ENCODE measurements at places on chromosomes 12 and 14.

GRCh38 chr12:62847709-62848108 is 87.2 kb downstream of the PPM1H start:
- DNase-seq = no peak

GRCh38 chr12:88566430-88566829 is 13.8 kb downstream of the KITLG start:
- DNase-seq = no peak

DNA sequence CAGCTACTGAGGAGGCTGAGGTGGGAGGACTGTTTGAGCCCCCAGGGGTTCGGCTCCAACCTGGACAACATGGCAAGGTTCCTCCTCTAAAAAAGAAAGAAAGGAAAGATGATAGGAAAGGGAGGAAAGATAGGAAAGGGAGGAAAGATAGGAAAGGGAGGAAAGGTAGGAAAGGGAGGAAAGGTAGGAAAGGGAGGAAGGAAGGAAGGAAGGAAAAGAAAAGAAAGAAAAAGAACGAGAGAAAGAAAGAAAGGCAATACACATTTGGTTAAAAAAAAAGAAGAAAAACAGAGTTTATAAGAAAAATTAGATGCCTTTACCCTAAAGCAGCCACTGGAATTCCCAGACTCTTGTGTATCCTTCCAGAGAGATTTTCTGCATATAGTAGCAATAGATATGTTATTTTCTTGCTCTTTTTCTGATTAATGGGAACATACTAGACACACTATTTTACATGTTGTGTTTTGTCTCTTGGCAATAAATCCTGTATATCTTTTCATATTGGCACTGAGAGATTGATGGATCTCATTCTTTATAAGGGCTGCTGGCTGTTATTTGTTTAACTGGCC is 12.2 kb downstream of the HNF1A start:
- no peak for DNase-seq

- no peak for DNase-seq
Measured at GRCh38 chr12:123801573-123802178, 39.6 kb downstream of the DNAH10 start.

DNA sequence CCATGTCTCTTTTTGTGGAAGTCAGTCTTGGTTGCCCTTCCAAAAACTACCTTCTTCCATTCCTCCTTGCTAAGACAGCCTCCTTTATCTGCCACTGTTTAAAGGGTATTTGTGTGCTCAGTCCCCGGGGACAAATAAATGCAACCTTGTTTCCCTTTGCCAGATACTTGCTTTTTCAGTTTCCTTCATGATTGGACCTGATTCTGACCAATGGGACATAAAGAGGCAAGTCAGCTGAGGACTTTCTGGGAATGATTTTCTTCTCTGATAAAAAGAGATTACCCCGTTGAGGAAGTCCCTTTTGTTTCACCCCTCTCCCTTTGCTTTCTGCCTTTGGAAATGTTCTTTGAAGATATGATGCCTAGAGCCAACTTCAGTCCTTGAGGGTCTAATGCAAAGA is 7.4 kb upstream of the TUBA1B start:
- DNase-seq = peak; percentile 36

- no peak for DNase-seq
Measured at GRCh38 chr14:105847400-105847799, 321.0 kb downstream of the TMEM121 start.

- DNase-seq = no peak
Measured at GRCh38 chr14:65361920-65362319, 50.6 kb upstream of the FUT8 start.

- DNase-seq = no peak
Measured at GRCh38 chr12:6312529-6313325, 2.2 kb downstream of the PLEKHG6 start.

GRCh38 chr12:3454780-3455179 is 36.2 kb upstream of the PRMT8 start:
- no peak for DNase-seq

DNA sequence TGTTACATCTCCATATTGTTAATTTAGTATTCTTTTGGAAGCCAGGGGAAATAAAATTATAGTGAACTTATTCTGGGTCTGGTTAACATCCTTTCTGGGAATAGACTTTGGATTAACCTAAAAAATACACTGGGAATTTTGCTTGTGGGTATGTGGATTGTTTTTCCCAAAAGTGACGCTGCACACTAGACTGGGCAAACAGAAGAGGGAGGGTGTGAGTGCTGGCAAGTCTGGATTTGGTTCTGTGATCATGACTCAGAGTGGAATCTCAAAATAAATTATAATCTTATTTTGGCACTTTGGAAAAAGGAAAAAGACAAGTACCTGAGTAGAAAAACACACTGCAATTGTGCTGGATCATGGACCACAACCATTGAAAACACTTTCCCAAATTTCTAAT is 15.2 kb upstream of the LUM start:
- DNase-seq = no peak

DNA sequence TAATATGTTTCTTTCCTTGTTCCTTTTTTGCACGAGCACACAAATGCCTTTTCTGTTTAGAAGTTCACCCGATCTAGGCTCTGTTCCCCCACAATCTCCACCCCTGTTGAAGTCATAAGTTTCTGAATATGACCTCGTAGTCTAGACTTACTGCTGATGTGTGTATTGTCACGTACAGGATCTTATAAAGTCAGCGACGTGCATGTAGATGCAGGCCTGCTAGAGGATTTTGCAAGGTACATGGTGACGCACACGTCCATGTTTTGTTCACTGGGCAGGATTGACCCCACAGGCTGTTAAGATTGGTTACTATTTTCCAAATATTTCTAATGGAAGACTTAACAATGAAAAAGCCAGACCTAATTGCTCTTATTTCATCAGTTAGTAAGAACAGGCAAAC is 46.2 kb upstream of the CCDC91 start:
- DNase-seq = no peak

- DNase-seq = no peak
Measured at GRCh38 chr14:54834081-54834480, 68.5 kb downstream of the GCH1 start.

- no peak for DNase-seq
Measured at GRCh38 chr12:53551889-53552291, 44.6 kb upstream of the NPFF start.

DNA sequence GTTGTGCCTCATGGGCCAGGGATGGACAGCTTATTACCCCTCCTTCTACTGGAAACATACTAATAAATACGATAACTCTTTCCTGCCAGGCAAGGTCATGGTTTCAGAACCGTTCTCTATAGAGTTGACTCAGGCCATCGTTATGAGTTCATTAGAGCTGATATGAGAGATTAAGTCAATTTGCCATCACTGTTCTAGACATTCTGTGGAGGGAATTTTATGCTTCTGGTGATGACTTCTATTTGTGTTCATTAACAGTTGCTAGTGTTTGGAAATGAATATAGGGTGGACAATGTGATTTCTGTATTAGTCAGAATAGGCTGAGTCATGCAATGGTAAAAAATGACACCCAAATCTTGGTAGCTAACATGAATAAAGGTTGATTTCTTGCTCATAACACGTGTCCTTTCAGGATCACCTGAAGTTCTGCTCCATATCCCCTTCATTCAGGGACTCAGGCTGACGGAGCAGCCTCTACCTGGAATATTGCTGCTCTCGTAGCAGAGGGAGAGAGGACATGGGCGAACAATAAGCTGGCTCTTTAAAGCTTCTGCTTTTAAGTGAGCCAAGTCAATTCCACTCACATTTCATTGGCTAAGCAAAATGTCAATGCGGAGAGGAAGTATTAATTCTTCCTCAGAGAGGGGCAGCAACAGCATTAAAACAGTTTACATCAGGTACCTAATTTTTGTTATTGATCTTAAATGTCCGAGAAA is 18.5 kb upstream of the TBPL2 start:
- DNase-seq = no peak

GRCh38 chr14:104393199-104393897 is 186.2 kb upstream of the C14orf180 start:
- no peak for DNase-seq

DNA sequence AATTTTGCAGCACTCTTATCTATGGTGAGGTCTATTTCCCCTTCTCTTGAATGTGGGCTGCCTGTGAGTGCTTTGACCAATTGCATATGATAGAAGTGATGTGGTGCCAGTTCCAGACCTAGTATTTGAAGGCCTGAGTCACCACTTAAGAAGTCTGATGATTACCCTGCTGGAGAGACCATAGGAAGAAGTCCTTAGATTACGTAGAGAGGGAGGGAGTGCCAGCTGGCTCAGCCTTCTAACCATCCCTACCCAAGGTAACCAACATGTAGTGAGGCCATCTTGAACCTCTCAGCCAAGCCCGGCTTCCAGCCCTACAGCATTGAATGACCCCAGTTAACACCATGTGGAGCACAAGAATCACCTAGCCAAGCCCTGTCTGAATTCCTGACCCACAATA is 166.9 kb downstream of the NELL2 start:
- no peak for DNase-seq

DNA sequence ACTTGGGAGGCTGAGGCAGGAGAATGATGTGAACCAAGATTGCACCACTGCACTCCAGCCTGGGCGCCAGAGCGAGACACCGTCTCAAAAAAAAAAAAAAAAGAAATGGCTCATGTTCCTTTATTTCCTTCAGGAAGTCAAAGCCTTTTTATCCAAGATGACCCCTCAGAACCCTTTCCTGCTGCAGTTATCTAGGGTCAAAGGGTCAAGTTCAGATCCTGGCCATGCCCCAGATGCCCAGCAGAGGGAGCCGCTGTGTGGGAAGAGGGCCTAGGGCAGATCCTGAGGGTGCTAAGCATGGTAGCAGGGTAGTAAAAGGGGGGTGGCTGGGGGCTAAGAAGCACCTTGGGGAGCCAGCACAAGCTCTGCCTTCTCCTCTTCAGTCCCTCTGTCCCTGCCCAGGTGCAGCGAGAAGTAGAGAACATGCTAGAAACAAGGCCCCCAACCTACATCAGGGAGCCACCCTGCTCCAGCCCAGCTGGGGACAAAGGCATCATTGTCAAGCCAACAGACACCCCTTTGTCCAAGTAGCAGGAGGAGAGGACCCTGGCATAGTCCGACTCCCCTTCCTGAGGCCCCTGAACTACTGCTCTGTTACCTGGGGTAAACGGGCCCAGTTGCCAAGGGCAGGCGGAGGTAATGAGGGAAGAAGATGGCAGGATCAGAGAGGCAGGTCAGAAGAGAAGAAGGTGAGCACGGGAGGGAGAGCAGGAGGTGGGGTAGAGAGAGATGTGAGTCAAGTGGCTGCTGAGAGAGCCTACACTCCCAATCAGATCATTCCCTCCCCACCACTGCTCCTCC is 6.5 kb downstream of the NFE2 start:
- peak; percentile 75 for DNase-seq

- DNase-seq = peak; percentile 75
Measured at GRCh38 chr12:3698218-3698974, 54.5 kb downstream of the CRACR2A start.

- no peak for DNase-seq
Measured at GRCh38 chr14:77580964-77581505, 35.4 kb downstream of the SPTLC2 start.

GRCh38 chr14:91202234-91202974 is 42.1 kb downstream of the GPR68 start:
- peak; percentile 83 for DNase-seq

DNA sequence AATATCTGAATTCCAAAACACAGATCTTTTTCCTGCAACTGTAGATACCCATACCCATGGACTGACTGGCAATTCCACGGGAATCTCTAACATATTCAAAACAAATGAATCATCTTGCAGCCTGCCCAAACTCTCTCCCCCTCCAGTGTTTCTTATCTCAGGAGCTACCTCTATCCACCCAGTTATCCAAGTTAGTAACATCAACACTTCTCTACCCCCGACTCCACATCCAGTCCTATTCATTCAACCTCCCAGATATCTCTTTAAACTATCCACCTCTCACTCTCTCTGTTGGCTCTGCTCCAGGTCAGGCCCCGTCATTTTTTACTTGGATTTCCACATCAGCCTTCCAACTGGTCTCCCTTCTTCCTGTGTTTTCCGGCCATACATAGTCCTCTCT is 6.7 kb upstream of the KCNH5 start:
- no peak for DNase-seq

DNA sequence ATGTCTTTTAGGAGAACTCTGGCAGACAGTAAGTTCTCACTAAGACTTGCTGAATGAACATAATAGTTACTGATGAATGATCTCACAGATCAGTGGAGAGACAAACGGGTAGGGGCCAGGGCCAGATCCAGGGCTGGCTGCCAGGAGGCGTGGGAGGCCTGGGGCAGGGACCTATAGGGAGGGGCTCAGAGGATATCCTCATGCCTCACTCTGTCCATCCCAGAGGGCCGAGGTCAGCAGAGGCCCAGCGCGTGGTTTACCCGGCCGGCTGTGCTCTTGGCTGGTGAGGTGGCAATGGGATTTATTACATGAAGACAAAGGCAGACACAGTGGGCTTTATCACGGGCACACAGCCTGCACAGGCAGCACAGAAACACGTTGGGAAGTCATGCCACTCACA is 85.4 kb downstream of the CHGA start:
- no peak for DNase-seq

- DNase-seq = no peak
Measured at GRCh38 chr12:27486961-27487360, 37.0 kb upstream of the PPFIBP1 start.

DNA sequence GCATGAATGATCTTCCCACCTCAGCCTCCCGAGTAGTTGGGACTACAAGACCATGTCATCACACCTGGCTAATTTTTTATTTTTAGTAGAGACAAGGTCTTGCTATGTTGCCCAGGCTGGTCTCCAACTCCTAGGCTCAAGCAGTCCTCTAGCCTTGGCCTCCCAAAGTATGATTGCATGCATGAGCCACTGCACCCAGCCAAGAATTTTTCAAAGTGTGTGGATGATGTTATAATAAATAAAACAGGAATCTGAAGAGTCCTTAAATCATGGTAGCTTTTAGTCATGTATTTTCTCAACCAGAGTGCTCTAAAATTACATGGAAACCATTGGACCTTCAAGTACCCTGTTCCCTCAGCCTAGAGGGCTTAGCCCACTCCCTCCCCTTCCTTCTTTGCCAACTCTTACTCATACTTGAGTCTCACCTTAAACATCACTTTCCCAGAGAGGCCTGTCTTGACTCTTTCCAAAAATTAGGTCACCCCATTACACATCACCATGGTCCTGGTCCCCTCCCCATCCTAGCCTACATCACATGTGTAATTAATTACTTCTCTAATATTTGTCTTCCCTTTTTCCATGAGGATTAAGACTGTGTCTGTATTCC is 52.2 kb upstream of the BICDL1 start:
- DNase-seq = no peak

GRCh38 chr14:25522116-25522515 is 472.2 kb upstream of the STXBP6 start:
- peak; percentile 85 for DNase-seq

- DNase-seq = peak; percentile 29
Measured at GRCh38 chr12:92953747-92954146, 24.7 kb upstream of the EEA1 start.

All from NCI-H82 (cell line).